ENCODE measurements at places on chromosomes 6 and 20.
A peak's percentile ranks its signal among the peaks of the same experiment; 100 is the strongest.

- DNase-seq: no peak
Observed at GRCh38 chr6:13099771-13100170, 228.6 kb downstream of the TBC1D7 start.

DNA sequence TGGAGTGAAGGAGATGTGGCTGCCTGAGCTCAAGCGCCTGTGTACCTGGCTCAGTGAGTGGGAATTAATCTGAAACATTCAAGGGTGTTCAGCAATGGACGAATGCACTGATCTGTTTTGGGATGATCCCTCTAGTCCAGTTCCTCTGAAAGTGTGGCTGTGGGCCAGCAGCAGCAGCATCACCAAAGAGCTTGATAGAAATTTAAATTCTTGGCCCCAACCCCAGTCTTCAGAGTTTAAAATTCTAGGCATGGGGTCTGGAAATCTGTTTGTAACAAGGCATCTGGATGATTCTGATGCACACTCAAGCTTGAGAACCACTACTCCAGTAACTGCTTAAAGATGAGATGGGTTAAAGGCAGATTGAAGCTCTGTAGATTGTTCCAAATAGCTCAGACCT lies 59.2 kb downstream of the STMND1 start:
- no peak for DNase-seq

GRCh38 chr6:137496909-137497720 lies 2.9 kb upstream of the OLIG3 start:
- DNase-seq: no peak

GRCh38 chr6:63549076-63549475 lies 23.2 kb upstream of the LOC128125822 start:
- DNase-seq: no peak

GRCh38 chr20:41248368-41249024 lies 69.0 kb downstream of the ZHX3 start:
- no peak for DNase-seq

- no peak for DNase-seq
Observed at GRCh38 chr6:82397962-82398692, 34.5 kb downstream of the TPBG start.

- DNase-seq: no peak
Observed at GRCh38 chr6:142835787-142836535, 109.0 kb downstream of the HIVEP2 start.

- no peak for DNase-seq
Observed at GRCh38 chr20:24423390-24424313, 45.8 kb upstream of the SYNDIG1 start.

- DNase-seq: no peak
Observed at GRCh38 chr6:137181891-137182653, 8.6 kb upstream of the IL22RA2 start.

- no peak for DNase-seq
Observed at GRCh38 chr20:1196634-1197033, 6.6 kb upstream of the C20orf202 start.

DNA sequence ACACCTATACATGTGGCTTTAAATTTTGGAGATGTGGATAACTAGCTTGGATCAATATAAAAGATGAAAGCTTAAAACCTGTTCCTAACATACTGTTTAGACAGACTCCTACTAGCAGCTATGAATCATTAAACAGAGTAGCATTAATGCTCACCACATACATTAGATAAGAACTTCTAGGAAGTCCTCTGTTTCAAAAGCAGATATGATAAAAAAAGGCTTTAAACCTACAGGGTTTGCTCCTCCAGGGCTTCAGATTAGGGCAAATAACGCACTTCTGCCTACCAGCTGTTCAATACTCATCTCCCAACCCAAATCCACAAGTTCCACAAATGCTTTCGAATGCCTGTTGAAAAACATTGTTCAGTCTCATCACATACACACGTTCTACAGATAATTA lies 1.5 kb downstream of the REPS1 start:
- no peak for DNase-seq

GRCh38 chr6:146146836-146147235 lies 118.0 kb downstream of the GRM1 start:
- DNase-seq: no peak

GRCh38 chr6:34182751-34183531 lies 37.1 kb upstream of the GRM4 start:
- no peak for DNase-seq

DNA sequence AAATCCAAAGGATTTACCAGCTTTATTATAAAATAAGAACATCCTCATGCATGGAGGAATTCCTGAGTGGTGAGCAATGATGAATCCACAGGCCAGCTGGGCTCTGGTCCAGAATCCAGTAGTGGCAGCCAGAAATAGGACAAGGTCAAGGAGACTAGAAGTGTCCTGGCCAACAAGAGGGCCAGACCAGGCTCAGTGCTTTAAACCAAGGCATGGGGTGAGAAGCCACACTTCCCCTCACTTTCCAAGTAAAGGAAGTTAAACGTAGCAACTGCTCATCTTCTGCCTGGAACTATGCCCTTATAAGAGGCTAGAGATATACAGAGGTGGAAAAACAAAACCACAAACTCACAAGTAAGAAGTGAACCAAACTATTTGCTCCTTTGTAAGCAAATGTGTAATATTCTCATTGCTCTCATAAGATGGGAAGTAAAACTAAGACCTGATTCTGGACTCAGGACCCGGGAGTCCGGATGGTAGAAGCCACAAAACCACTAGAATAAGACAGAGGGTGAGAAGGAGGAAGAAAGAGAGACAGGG lies 253.2 kb downstream of the UST start:
- no peak for DNase-seq

DNA sequence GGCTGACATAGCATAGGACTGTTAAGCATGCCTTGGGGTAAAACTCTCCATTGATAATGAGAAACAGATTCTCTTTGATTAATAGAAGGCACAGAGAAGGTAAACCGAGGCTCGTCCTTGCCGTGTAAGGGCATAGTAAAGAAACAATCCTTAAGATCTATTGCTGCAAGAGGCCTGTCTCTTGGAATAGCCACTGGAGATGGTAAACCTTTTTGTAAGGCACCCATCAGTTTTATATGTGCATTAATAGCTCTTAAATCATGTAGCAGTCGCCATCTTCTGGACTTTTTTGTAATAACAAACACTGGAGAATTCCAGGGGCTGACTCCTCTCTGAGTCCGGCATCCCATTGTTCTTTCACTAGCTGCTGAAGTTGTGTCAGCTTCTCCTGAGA lies 8.4 kb upstream of the ABHD12 start:
- no peak for DNase-seq

- no peak for DNase-seq
Observed at GRCh38 chr6:25583906-25584305, 68.1 kb upstream of the SCGN start.

DNA sequence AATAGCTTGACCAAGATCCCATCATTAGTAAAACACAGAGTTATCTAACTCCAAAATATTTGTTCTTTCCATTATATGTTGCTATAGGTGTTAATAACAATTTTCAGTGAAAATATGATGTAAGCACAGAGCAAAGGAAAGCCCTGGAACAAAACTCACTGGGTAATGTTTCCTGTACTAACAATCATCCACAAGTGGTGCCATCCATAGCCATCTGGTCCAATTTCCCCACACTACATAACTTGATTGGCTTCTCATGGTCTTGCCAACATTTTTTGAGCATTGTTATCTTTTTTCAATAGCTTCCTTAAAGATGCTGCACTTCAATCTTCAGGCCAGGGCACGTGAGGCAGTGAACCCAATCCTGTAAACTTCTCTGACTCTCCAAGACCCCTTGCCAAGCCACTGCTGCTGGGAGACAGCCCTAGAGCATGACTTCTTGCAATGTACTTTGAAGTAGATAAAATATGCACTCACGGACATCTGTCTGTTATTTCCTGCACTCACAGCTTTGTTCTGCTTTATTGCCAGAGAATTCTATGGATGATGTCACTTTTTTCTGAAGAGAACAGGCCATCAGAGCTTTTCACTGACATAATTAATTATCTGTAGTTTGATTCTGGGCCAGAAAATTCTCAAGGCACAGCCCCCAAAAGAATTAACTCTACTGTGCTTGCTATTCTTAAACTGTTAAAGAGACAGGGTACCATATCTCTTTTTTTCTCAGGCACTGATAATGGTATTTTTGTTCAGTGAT lies 97.5 kb upstream of the TMEM30A start:
- no peak for DNase-seq

GRCh38 chr20:10741060-10741459 lies 67.3 kb upstream of the JAG1 start:
- DNase-seq: no peak

- no peak for DNase-seq
Observed at GRCh38 chr6:3363296-3364025, 93.4 kb downstream of the SLC22A23 start.

GRCh38 chr6:51913265-51913664 lies 174.1 kb downstream of the PKHD1 start:
- DNase-seq: no peak

GRCh38 chr6:122712448-122713137 lies 66.9 kb upstream of the FABP7 start:
- DNase-seq: no peak

DNA sequence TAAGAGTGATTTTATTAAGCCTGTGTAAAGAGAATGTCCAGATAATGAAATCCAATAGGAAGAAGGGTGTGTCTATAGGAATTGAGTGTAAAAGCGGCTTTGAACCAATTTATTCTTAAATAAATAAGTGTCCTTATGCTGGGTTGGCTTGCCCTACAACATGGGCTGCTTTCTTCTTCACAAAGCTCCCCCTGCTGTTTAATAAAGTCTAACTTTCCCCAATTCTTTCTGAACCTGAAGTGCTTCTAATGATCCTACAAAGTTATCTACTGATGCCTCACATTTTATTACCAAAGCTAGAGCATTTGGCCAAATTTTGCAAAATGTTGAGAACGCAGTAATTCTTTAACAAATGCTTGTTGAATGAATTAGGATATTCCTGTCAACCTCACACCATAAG lies 36.3 kb upstream of the SIRT5 start:
- peak; percentile 40 for DNase-seq

GRCh38 chr6:85920782-85921181 lies 278.1 kb upstream of the SYNCRIP start:
- DNase-seq: no peak

- DNase-seq: no peak
Observed at GRCh38 chr6:30565772-30566171, 5.5 kb upstream of the ABCF1 start.

DNA sequence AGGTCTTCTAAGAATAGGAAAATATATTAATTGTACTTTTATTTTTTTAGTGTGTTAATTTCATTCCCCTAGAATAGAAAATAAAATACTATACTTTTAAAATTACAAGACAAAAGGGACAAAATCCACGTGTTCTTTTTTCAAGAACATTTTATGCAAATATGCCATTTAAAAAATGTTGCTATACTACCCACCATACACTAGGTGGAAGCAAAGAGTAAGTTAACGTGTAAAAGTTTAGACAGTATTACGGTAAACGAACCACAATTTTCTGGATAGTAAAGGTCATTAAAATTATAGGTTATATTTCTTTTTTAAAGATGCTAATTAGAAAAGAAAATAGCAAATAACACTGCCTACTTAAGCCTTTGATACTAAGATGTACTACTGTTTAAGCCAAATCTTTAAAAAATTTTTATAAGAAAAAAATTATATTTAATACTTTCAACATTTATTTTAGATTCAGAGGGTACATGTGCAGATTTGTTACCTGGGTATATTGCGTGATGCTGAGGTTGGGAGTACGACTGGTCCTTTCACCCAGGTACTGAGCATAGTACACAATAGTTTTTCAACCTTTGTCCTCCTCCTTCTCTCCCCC lies 287.6 kb downstream of the PHF3 start:
- no peak for DNase-seq

DNA sequence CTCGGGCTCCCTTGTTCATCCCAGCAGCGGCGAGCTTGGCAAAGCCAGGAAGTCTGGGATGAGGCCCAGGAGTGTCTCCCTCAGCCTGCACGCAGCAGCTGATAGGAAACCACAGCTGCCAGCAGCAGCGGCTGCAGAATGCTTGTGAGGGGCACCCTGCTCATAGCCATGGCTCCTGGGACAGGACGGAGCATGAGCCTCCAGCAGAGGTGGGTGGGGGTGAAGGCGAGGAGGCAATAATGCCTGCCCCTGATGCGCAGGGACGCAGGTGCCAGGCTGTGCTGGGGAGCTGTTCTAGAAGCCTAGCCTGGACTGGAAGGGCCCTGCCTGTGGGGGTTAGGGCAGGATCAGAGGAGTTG lies 157.9 kb downstream of the CD83 start:
- DNase-seq: no peak

DNA sequence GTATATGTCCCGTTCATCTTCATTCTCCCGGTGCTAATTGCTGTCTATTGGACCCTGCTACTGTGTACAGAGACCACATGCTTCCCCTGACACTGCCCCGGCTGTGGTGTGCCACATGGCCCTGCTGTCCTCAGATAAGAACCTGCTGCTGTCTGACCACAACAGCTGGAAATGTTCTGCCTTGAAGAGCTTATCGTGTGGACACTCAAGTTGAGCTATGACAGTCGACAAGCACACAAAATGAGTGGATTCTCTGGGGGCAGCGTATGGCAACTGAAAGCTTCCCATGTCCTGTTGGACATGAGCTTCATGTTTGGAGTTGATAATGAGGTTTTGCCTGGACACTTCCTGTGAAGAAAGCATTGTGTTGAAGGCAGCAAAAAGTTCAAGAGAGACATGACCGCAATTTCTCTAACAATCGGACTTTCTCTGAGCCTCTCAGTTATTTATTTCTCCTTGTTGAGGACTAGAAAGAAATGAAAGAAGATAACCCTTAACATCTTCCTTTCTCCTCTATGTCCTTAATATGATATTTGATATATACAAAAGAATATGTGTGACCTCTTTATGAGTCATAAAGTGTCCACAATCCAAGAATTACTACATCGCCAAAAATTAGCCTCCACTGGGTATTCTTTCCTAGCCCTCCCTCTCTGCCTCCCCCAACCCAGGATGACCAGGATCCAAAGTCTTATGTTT lies 187.1 kb upstream of the TCF21 start:
- DNase-seq: no peak

GRCh38 chr6:47079638-47080037 lies 37.5 kb upstream of the ADGRF1 start:
- DNase-seq: no peak

DNA sequence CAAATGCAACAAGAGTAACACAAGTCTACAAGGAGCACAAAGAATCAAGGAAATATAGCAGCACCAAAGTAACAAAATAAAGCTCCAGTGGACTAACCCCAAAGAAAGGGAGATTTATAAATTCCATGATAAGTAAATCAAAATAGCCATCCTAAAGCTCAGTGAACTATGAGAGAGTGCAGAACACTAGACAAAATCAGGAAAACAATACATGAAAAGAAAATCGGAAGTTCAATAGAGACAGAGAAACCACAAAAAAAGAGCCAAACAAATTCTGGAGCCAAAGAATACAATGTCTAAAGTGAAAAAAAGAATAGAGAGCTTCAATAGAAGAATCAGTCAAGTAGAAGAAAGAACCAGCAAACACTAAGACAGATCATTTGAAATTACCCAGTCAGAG lies 247.3 kb upstream of the TENT5A start:
- DNase-seq: no peak

GRCh38 chr6:5785249-5785648 lies 221.5 kb downstream of the NRN1 start:
- no peak for DNase-seq

- DNase-seq: no peak
Observed at GRCh38 chr6:41161380-41161779, 1.5 kb downstream of the TREM2 start.

- no peak for DNase-seq
Observed at GRCh38 chr20:7967199-7967844, 27.1 kb upstream of the HAO1 start.
